ENCODE measurements at places on chromosomes 16 and 17.

- no peak for DNase-seq
Measured at GRCh38 chr17:82349287-82349701, 9.8 kb upstream of the TEX19 start.

DNA sequence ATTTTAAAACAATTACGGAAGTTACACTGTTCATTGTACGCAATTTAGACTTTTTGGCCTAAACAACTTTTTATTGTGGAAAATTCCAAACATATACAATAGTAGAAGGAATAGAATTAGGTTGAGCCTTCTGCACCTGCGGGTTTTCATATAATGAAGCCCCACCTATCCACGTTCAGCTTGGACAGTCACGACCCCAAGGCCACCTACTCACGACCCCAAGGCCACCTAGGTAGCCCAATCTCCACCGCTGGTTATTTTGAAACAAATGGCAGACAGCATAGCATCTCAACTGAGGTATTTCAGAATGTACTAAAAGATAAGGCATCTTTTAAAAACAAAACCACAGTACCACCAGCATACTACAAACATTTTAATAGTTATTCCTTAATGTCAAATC is 631 bp downstream of the NLRC5 start:
- no peak for DNase-seq

GRCh38 chr17:7856011-7856810 is 1.1 kb downstream of the NAA38 start:
- peak; percentile 50 for DNase-seq

DNA sequence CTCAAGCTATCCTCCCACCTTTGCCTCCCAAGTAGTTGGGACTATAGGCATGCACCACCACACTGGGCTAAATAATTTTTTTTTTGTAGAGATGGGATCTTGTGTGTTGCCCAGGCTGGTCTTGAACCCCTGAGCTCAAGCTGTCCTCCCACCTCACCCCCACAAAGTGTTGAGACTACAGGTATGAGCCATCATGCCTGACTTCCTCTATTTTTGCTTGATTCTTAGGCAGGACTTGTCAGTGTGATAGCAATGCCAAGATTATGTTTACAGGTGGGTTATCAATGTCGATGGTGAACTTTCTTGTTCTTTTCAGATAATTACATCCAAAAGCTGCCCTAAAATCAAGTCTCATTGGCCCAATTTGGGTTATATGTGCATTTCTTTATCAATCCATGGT is 96.9 kb downstream of the HS3ST4 start:
- no peak for DNase-seq

DNA sequence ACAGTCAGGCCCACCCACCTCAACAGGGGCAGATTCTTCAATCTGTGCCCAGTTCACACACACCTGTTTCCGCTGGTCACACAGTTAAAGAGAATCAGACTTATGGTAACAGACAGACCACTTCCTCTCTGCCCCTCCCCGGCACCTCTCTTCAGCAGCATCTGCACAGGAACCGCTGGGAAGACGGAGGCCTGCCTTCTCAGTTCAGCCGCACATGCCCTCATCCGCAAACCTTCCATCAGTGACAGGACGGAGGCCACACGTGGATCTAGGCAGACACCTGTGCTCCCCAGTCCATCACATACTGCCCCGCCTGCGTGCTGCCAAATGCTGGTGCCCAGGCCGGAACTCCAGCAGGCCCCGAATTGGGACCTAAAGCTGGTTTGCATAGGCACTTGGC is 10.3 kb downstream of the PHB1 start:
- DNase-seq, result no peak

GRCh38 chr17:75848523-75849278 is 4.5 kb upstream of the UNC13D start:
- peak; percentile 47 for DNase-seq

DNA sequence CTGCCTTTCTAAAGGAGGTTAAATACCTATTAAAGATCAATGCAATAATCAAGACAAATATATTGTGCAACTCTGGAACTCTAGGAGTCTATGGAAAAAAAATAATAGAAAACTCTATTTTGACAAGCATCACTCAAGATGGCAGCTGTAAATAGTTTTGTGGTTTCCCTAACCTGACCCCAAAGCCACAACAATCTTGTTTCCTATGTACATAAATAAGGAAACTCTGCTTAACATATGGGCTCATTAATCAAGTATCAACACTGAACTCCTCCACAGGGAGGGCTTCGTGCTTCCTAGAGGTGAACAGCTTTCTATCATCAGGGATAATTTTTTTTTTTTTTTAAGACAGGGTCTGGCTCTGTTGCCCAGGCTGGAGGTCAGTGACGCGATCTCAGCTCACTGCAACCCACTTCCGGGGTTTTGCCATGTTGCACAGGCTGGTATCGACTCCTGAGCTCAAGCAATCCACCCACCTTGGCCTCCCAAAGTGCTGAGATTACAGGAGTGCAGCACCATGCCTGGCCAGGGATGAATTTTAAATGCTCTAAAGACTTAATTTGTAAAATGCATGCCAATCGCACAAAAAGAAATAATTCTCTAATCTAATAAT is 42.5 kb downstream of the ARHGAP17 start:
- DNase-seq, result no peak

GRCh38 chr16:86602521-86602920 is 24.2 kb downstream of the FOXL1 start:
- DNase-seq, result no peak

DNA sequence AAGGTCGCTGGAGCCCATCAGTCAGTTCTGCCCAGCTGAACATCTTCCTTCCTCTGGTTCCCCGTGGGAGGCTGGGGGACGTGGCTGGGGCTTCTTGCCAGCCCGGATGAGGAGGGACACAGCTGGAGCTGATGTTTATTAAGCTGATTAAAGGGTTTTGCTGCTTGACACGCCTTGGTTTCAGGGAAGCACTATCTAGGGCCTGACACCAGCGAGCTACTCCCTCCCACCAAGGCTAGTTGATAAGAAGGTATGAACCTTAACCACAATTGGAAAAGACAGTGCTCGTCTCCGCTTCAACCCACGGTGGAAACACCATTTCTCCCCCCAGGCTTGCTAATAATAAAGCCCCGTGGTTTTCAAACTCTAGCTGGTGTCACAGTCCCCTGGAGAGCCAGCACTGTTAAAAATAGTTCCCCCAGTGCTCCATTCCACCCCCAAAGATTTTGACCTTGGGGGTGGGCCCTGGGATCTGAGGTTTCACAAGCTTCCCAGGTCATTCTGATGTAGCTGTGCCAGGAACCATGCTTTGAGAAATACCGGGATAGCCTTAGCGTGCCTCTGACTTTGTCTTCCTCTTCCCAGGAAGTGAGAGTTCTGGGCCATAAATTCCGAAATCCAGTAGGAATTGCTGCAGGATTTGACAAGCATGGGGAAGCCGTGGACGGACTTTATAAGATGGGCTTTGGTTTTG is 5.5 kb downstream of the DHODH start:
- DNase-seq, result no peak

- no peak for DNase-seq
Measured at GRCh38 chr16:88656291-88656980, 5.6 kb upstream of the CYBA start.

- DNase-seq, result no peak
Measured at GRCh38 chr17:27849474-27850185, 43.5 kb downstream of the LYRM9 start.

GRCh38 chr16:69270831-69271230 is 40.3 kb upstream of the VPS4A start:
- DNase-seq, result no peak

DNA sequence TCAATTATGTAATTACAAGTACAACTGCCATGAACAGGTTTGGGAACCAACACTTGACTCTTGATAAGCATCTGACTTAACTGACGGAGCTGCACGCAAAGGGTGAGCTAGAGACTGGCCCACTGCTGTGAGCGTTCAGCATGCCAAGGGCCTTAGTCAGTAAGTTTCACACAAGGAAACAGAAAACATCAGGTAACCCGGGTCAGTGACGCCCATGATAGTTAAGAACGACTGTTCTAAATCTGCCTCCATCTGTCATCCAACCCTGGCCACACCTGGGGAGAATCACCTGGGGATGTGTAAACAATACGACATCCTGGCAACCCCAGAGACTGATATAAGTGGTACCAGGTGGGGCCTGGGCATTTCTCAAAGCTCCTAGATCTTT is 12.3 kb downstream of the SMIM5 start:
- peak; percentile 34 for DNase-seq

GRCh38 chr17:81071761-81072741 is 37.1 kb downstream of the BAIAP2 start:
- DNase-seq, result peak; percentile 87

DNA sequence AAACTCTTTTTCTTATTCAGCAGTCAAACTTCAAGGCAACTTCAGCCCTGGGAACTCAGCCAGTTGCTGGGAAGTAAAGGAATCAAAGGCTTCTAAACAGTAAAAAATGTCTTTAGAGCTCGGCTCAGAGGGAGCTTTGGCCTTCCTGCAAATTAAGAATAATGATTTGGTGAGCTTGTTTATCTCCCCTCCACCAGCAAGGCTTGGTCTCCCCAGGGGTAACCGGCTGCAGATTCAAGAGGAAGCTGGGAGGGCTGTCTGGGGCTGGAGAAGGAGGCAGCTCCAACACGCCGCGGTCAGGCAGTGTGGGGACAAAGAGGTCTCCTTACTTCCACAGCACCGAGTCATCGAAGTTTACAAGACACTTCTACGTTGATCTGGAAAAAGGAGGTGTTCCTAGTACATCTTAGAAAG is 17.7 kb upstream of the DOC2B start:
- DNase-seq, result no peak

DNA sequence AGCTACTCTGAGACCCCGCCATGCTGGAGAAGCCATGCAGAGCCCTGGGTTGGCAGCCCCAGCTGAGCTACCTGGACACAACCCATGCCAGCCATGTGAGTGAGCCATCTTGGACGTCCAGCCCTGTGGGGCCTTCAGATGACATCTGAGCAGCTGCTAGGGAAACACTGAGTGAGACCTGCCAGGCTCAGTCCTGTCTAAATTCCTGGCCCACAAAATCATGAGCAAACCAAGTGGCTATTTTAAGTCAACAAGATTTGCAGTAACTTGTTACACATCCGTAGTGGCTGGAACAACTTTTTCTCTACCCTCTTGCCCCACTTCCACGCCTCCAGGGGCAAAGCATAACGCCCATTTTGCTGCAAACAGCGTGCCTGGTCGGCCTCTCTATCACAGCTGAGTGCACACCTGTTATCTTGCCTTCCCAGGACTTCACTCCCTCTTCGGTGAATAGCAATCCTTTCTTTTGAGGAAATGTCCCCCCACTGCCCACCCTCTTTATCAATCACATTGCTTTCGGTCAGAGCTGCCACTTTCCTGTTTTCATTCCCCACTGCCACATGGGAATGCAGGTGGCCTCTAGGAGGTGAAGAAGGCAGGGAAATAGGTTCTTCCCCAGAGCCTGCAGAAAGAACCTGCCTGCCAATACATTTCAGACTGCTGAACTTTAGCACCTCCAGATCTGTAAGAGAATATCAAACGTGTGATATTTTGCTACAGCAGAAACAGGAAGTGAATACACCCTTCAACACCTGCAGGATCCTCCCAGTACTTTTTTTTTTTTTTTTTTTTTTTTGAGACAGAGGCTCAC is 7.4 kb upstream of the SCIMP start:
- no peak for DNase-seq

- no peak for DNase-seq
Measured at GRCh38 chr17:82107341-82107860, 9.4 kb upstream of the FASN start.

GRCh38 chr17:28698253-28698941 is 13.3 kb downstream of the PROCA1 start:
- DNase-seq, result peak; percentile 71

- DNase-seq, result no peak
Measured at GRCh38 chr17:40209404-40210093, 9.6 kb upstream of the WIPF2 start.

GRCh38 chr17:6257336-6257735 is 177.6 kb downstream of the AIPL1 start:
- no peak for DNase-seq

DNA sequence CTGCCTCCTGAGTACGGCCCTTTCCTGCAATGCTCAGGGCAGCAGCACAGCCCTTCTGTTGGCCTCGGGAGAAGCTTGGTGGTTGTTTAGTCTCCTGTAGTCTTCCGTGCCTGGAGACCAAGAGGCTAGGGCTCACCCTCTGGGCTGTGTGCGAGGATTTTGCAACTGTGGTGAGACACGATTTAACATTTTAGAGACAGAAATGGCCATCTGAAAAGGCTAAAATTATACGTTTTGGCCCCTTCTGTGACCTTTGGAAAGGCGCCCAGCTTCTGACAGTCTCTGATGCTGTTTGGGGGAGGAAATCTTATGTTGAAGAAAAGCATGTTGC is 33.1 kb downstream of the FOXL1 start:
- DNase-seq, result no peak
